ENCODE measurements at places on chromosomes 2 and 18.

DNA sequence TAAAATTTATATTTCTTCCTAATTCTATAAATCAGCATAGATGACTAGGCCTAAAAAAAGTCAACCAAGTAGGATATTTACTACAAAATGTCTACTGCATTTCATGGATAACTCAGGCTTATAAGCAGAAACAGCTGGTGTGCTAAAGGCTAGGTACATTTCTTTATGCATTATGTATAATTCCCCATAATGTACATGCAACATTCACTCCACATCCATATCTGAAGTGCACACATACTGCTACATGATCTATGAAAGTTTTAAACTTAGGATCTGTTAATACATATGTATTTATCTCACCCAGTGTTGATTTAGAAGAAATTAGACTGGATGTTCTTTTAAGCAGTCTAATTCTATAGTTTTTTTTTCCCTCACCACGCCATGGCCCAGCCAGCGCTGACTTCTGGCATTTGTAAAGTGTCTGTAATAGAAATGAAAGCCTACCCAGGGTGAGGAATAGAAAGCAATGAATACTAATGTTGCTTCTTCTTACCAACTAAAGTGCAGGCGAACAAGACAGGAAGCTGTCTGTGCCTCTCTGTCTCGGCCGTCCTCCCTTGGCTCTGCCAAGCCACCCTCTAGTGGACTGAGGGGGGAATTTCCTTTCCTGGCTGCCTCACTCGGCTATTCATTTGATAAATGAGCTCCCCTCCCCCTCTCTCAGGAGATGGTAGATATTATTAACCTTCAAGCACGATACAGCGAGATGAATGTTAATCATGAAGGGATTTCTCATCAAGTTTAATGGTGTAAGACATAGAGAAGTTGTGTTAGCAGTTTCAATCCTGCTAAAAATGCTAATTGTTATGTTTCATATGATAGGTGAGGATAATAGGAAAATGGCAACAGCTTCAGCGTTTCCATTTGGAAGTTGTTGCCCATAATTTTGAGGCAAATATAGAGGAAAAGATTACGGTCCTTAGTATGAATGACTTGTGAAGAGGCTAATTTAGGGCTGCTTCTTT lies 384.5 kb downstream of the MTX2 start:
- no peak for DNase-seq

DNA sequence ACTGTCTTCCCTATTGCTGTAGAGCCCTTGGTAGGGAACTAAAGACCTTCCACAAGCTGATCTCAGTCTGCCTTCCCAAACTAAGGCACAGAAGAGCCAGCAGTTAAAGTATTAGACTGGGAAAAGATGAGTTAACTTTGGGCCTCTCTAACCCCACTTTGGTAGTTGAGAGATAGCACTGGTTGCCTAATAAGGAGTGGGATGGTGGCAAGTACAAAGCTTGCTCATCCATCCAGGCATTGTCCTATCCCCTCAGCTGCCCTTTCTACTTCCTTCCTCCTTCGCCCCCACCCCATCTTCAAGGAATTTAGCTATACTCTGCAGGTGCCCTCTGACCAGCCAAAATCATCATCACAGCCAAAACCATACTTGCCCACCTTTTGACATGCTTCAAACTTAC lies 22.2 kb upstream of the AFTPH start:
- DNase-seq, result no peak

DNA sequence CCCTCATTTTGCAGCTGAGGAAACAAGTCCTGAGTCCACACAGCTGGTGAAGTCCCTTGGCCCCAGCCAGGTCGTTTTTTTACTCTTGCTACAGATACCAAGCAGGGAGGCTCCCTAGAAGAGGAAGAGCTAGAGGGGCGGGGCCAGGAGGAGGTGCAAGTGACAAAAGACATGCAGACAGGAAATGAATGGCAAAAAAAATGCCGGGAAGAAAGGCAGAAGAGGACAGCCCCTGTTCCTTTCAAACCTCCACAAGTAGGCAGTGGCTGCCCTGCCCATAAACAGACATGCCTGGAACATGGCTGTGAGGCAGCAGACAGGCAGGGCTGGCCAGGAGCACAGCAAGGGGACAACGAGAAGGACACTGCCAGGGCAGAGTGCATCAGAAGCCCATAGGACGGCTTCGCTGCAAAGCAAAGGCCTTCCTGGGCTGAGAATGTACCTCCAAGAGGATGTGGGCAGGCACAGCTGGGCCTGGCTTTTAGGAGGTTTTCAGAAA lies 108.7 kb downstream of the ZBTB7C start:
- no peak for DNase-seq

DNA sequence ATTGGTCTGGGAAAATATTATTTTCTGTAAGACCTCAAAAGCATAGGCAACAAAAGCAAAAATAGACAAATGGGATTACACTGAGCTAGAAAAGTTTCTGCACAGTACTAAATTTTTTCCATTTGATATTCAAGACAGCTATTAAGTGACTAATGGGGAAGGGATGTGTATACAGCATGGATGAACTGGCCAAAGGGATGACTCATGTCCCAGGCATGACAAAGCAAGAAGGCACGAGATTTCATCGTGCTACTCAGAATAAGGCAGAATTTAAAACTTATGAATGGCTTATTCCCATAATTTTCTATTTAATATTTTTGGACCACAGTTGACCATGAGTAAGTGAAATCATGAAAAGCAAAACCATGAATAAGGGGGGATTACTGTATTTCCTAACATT lies 1250.1 kb upstream of the GYPC start:
- DNase-seq, result no peak

DNA sequence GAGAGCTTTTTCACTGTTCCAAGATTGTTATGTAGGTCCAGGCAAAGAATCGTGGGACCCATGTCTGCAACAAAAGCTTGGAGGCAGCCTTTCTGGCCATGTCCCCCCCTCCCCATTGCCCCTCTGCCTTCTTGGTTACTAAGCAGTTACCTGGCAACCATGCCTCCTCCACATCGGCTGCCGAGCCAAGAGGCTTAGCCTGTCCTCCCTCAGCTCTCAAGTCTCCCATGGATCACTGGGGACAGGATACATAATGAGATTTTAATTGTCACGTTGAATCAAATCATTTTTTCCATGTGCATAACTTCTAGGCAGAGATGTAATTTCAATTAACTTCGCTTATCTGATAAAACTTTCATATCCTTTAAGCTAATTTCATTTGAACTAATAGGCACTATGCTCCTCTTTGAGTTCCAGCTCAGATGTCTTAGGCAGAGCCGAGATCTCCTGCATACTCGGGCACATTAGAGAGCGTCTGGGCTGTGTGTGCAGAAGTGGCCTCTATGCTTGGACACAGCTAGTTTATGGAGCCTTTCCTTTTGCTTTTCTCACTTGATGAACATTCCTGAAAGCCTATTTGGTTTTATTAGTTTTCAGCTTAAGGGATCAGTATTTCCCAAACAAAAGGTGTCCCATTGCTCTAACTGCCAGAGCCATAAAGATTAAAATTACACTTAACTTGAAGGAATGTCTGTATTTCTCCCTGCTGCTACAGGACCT lies 80.7 kb downstream of the LYPD1 start:
- no peak for DNase-seq

DNA sequence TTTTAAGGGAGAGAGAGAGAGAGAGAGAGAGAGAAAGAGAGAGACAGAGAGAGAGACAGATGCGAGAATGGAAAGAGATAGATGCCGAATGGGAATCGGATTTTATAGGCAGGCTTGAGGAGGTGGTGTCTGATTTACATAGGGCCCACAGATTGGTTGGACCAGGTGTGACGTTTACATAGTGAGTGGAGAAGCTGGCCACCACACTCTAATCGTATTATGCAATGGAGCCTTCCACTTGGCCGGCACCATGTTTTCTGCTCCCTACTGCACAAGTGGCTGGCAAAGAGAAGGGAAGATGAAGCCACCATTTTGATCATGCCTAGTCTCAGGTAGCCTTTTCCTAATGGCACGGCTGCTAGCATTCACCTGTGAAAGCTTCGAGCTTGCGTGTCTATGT lies 33.9 kb downstream of the CD8B2 start:
- DNase-seq, result no peak

DNA sequence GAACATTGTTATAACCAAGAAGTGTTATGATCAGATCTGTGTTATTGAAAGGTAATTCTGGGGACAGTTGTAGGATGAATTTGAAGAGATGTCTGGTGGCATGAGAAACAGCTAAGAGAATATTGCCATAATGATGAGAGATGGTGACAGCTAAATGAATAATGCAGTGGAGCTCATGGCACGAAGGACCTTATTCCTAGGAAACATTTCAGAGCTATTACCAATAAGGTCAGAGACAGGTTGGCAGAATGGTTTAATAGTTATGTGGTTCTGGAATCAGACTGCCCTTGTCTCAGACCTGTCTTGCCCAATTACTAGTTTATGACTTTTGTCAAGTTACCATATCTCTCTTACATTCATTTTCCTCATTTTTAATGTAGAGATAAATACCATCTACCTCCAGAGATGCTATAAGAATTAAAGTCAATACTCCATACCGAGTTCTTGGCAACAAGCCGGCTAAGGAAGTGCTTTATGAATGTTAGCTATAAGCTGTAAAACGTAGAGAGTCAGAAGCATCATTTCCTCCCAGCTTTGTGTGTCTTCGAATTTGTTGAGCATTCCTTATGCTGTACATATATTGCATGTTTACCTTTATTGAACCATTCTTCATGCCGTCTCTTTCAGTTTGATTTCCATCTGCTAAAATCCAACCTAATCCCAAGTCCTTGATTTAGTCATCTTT lies 73.6 kb upstream of the COL5A2 start:
- DNase-seq, result no peak

- DNase-seq, result no peak
These were observed 123.1 kb downstream of the SPIRE1 start for GRCh38 chr18:12534820-12535219.

DNA sequence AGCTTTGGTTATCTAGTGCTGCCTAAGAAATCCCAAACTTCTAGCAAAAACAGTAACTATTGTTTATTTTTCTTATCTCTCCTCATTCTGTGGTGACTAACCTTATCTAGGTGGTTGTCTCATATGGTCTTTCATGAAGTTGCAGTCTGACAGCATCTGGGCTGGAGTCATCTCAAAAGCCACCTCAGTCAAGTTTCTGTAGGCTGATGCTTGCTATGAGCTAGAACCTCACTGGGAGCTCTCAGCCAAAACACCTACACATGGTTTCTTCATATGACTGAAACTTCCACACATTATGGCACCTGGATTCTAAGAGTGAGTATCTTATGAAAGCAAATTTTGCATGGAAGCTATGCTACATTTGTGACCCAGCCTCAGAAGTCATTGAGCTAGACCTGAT lies 596.4 kb upstream of the VRK2 start:
- no peak for DNase-seq

GRCh38 chr2:48747319-48747718 lies 8.2 kb downstream of the LHCGR start:
- no peak for DNase-seq

GRCh38 chr2:10493634-10494281 lies 45.6 kb upstream of the ODC1 start:
- DNase-seq, result peak; percentile 65

DNA sequence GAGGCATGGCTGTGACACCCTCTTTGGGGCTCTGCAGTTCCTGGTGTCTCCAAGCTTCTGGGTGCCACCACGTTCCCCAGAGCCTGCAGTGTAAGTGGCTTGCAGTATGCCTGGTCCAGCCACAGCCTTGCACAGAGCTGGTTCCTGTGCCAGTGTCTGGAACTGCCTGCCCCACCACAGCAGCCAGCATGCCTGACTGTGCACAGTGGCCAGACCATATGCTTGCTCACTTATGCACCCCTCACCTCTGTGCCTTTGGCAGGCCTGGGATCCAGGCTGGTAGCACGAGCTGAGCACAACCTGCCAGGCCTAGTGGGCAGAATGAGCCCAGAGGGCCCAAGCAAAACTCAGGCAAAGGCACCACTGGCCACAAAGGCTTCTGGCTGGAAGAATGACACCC lies 154.1 kb downstream of the DPP4 start:
- no peak for DNase-seq

- no peak for DNase-seq
These were observed 13.3 kb upstream of the C18orf32 start for GRCh38 chr18:49500201-49500921.

DNA sequence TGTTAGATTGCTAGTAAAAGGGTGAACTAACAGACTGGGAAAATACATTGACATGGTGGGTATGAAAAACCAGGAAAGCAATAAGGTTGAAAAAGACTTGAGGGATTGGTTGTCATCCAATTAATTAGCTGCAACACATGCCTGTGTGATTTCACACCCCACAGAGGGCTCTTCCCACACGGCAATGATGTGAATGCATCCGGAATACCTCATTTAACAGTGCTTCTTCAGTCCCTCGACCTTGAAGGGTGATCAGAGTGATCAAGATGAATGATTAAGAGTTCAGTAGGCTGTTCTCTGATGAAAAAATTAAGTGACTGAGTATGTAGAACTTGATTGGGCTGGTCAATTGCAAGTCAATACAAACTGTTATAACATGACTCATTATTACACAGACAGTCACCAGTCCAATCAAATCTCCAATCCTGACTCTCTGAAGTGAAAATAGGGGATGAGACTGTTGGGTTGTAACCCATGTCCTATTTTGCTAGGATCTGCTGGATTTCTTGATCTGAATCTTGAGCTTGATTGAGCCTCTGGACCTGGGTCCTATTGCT lies 924.9 kb upstream of the FAM98A start:
- no peak for DNase-seq

- DNase-seq, result no peak
These were observed 134.0 kb downstream of the HDAC4 start for GRCh38 chr2:239266779-239267287.

DNA sequence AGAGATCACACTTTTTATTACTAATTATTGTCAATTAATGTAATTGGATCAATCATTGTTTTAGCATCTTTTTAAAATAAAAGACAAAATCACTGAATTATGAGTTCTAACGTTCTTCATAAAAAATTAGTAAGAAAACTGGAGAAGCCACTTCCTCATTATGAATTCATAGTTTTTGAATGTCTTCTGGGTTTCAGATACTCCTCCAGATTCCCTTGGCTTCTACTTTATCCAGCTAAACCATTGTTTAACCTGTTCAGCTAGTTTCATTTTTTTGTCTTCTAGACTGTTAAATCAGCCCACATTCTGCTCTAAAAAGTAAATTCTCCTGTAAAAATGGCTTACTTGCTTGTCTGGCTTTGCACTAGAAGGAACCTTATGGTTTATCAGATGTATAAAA lies 753.4 kb upstream of the ACVR2A start:
- DNase-seq, result no peak

DNA sequence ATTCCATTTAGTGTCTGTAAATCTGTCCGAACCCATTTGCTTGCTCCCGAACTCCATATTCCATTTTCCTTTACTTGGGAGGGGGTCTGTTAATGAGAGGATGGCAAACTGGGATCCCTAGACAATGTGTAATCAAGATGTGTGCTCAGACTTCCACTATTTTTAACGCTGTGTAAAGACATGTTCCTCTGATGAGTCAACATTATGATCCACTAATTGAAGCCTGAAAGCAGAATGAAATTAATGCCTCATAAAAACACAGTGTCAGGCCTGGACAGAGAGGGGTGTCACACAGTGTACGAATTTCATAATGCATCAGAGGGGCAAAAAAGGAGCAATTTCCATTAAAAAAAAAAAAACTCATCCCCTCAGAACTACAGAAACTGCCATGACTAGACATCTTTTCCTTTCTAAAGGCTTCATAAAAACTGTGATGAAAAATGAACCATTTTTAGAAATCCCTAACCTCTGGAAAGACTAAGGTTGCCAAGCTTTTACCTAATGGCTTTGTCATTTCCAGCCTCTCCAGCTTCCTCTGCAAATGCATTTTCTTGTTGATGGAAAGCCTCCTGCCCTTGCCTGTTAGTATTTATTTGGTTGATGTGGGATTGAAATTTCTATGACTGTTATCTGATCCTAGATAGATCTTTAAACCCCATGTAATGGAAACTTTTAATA lies 209.2 kb upstream of the DCC start:
- no peak for DNase-seq
